ENCODE measurements at places on chromosomes 16 and 17.

GRCh38 chr17:73875346-73875745 is 231.1 kb upstream of the SDK2 start:
- DNase-seq: no peak

- no peak for DNase-seq
Measured at GRCh38 chr16:88022076-88023042, 71.1 kb downstream of the BANP start.

DNA sequence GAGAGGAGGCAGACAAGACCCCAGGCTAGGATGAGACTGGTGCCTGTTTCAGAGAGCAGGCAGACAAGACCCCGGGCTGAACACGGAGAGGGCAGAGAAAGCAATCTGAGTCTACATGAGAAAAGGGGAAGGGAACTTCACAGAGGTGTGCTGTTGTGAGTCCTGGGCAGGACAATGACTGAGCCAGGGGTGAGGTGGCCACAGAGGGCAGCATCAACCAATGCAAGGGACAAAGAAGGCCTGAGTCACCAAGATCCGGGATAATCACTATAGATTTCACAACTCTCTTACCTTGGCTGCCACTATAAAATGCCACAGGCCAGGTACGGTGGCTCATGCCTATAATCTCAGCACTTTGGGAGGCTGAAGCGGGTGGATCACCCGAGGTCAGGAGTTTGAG is 89.0 kb downstream of the SLC39A11 start:
- DNase-seq: no peak

DNA sequence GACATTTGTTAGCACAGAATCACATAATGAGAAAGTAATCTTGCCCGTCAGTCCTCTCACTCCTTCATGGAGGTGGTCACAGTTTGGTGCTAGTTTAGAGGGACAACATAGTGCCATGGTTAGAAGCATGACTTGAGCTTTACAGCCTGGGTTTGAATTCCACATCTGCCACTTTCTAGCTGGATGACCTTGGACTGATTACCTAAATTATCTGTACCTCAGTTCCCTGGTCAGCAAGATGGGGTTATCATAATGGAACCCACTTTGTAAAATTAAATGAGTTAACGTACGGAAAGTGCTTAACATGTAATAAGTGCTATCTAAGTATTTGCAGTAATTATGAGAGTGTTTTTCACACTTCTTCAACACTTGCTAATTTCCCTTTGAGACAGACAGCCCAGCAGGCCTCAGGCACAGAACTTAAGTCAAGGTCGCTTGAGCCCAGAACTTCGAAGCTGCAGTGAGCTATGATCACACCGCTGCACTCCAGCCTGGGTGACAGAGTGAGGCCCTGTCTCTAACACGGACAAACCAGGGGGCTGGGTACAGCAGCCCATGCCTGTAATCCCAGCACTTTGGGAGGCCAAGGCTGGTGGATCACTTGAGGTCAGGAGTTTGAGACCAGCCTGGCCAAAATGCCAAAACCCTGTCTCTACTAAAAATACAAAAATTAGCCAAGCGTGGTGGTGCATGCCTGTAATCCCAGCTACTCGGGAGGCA is 7.1 kb downstream of the VWA3A start:
- DNase-seq: no peak

GRCh38 chr17:32504166-32504990 is 17.6 kb downstream of the CDK5R1 start:
- peak; percentile 78 for DNase-seq

GRCh38 chr17:2282297-2282873 is 21.2 kb downstream of the SMG6 start:
- peak; percentile 88 for DNase-seq

Data from fibroblast of skin of right quadriceps (primary cell).